Neural crest cell (in vitro differentiated cells): ENCODE measurements at places on chromosomes 1 and 21. TPM values are rescaled to one million over a fixed set of nuclear protein-coding genes. Genes with fewer than 3 reads are reported as not detected.

Gene CYP4Z1
- not detected in 2 replicates for total RNA-seq

Gene MYCBP
- total RNA-seq, result 15.0 and 20.7 TPM in 2 replicates

Gene CASQ1
- 0.16 and 0.26 TPM in 2 replicates for total RNA-seq

Gene LY9
- total RNA-seq, result not detected in 2 replicates

Gene NBPF11
- 17.2 and 18.5 TPM in 2 replicates for total RNA-seq

Gene ANGPTL3
- total RNA-seq, result not detected in 2 replicates

Gene NR1I3
- total RNA-seq, result not detected in 2 replicates

Gene RGS1
- not detected in 2 replicates for total RNA-seq

Gene ESPN
- total RNA-seq, result 1.7 and 4.3 TPM in 2 replicates

DNA sequence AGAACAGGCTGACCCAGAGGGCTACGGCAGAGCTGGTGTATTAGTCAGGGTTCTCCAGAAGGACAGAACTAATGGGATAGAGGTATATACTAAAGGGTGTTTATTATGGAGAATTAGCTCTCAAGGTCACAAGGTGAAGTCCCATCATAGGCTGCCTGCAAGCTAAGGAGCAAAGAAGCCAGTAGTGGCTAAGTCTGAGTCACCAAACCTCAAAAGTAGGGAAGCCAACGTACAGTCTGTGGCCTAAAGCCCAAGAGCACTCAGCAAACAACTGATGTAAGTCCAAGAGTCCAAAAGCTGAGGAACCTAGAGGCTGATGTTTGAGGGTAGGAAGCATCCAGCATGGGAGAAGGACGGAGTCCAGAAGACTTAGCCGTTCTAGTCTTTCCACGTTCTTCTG, 179.2 kb downstream of the BACH1 start:
- no peak for DNase-seq

- DNase-seq, result no peak
Observed at GRCh38 chr1:224507771-224508523, 73.3 kb upstream of the WDR26 start.

DNA sequence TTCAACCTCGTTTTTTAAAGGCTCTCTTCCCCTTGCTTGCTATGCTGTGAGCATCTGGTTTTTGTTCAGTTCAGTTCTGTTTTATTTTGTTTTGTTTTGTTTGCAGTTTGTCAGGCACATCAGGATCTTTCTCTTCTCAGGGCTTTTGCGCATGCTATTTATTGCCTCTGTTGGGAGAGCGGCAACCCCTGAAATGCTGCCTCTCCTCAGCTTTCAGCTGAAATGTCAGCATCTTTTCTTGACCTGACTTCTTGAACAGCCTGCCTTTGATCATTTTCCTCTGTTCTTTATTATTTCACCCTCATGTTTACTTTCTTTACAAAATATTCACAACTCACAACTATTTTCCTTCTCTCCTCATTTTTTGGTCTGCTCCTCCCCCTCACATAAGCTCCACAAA, 50.4 kb upstream of the RC3H1 start:
- no peak for DNase-seq

GRCh38 chr1:33222381-33222780, 33.9 kb upstream of the ZNF362 start:
- DNase-seq, result no peak

- no peak for DNase-seq
Observed at GRCh38 chr21:46111193-46111571, 13.3 kb downstream of the COL6A2 start.

DNA sequence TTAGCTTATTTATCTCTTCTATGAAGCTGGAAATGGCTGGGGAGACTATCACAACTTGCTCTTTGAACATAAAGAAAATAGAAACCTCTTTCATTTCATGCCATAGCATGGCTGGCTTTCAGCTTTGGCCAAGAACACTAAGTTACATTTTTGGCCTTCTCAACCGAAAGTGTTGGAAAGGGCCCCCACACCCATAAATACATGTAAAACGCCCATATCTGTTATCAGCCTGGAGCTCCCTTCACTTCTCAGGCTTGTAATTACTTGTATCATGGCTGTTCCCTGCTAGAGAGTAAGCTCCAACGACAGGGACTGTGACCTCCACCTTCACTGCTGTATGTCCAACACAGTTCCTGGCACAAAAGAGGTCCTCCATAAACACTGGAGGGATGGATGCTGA, 12.7 kb upstream of the EIF4G3 start:
- no peak for DNase-seq

- DNase-seq, result no peak
Observed at GRCh38 chr1:57164584-57164983, 198.8 kb upstream of the C8B start.

DNA sequence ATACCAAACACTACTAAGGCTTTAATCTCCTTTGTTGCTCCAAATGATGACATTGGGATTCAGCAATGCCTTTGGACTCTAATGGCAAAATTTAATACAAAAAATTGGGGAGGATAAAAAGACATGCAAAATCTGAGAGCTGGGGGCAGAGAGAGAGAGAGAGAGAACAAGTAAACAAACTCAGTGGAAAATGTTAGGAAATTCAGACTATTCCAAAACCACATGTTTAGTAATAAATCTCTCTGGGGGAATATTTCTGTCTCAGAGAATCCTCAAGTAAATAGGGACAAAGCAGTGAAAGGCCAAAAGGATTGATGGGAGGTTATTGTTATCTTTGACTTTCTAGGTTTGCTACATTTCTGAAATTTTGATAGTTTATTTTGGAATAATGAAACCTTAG, 65.7 kb downstream of the PLA2G4A start:
- no peak for DNase-seq

GRCh38 chr1:204569478-204569877, 53.3 kb downstream of the MDM4 start:
- DNase-seq, result no peak

DNA sequence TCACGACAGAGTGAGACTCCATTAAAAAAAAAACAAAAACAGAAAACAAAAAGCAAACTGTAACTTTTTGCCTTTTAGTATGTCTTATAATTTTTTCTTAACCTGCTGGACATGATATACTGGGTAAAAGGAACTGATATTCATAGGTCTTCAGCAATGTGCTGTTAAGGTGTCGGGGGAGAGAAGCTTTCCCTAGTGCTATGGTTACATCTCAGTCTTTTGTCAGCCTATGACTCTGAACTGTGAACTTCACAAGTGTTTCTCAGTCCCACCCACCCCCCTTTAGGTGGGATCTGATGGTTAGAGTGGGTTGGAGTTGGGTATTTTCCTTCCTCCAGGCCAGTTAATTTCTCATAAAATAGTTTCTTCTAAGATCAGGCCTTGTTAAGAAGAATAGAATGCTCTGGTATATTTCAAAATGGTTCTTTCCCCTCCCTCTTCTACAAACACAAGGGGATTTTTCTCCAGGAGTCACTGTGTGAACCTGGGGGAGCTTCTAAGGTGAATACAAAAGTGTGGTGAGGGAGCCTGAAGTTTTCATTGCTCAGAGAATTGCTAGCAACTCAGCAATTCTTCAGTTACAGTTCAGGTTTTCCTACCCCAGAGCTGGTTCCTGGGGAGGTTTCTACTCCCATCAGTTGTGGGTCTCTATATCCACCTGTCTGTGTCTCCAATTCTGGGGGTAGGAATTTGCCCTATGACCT, 16.1 kb upstream of the EDARADD start:
- no peak for DNase-seq

DNA sequence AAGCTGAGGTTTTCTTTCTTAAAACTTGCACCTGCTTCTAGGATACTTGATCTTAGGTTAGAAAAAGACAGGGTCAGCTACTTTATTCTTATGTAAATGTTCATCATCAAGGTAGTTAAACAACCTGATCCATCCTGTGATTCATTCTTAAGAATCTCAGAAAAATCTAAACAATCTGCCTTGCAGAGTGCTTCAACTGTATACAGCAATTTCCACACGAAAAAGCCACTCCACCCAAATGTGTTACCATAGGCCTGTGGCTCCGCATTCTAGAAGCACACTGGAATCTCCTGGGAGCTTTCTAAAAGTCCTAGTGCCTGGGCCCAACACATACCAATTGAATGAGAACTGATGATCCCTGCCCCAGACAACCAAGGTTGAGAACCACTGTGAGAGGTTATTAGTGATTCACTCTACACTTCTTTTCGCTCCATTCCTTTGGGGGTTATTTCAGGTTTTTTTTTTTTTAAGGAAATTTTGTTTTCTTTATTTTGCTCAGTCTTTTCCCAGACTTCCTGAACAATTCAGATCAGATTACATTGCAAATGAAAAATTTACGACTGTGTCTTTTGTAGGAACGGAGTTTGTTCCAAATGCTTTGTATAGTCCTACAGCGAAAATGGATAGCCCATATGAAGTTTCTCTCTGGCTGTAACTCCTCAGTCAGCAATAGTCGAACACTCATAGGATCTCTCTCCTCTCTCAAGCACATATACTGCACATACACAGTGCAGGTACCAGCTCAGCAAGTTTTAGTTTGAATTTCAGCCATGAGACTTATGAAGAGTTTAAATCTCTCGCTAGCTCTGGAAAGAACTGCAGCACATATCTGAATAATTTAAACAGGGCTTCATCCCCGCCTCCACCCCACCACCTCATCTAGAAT, 16.1 kb downstream of the SMYD2 start:
- no peak for DNase-seq

- DNase-seq, result no peak
Observed at GRCh38 chr1:53729456-53730223, 9.3 kb downstream of the GLIS1 start.

DNA sequence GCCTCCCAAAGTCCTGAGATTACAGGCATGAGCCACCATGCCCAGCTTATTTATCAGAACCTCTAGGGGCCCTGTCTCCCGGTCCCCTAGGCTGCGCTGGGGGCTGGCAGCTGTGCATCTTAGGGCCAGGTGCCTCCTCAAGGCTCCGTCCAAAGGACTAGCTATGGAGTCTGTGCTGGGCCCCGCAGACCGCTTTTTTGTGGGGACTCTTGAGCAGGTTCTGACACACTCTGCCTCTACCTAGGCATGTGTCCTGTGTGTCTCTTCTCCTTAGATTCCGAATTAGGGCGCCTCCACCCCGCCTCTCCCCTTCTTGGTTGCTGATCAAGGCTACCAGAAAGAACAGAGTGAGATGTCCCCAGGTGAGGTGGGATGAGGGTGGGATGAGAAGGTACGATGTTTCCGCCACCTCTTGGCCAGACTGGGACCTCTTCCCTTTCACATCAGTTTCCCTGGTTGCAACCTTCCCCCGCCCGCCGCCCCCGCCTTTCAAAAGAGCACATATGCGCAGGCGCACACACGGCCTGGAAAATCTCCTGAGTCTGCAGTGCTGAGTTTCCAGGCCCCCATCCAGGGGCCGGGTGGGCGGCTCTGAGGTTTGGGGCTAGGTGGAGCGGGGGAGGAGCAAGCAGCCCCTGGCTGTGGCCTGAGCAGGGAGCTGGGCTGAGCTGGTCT, 5.0 kb upstream of the PTPN7 start:
- DNase-seq, result no peak

GRCh38 chr1:89743788-89744187, 77.0 kb upstream of the LRRC8D start:
- DNase-seq, result no peak

DNA sequence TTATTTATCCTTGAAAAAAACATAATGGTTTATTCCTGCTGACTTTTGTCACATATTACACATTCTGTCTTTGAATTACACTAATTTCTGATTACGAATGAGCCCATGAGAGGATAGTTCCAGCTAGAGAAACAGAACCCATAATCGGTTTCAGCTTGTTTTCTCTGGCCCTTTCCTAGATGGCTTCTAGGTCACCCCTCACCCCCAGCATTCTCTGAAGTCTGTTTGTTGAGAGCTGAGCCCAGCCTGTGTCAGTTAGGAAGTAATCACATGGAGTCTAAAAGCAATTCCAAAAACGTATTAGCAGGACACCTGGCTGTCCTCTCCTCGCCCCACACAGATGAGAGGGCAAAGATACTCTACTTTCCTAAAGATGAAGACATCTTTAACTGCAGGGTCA, 48.9 kb downstream of the KIAA1614 start:
- no peak for DNase-seq

DNA sequence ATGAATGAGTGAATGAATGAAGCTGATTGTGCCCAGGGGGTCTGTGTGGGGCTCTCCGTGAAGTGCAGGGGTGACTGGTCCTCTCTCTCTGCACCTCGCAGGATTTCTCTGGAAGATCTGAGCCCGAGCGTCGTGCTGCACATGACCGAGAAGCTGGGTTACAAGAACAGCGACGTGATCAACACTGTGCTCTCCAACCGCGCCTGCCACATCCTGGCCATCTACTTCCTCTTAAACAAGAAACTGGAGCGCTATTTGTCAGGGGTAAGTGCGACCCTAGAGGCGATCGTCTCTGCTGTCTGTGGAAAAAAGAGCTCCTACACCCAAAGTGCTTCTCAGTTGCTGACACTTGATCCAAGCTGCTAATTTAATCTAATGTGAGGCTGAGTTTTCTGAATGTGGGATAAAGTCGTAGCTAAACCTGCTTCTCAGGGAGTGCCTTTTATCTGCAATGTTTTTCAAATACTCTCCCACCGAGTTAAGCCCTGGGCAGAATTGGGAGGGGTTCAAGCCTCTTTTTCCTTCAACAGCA, 101.7 kb downstream of the HUNK start:
- no peak for DNase-seq

- DNase-seq, result no peak
Observed at GRCh38 chr1:55427606-55428005, 212.4 kb upstream of the USP24 start.

- no peak for DNase-seq
Observed at GRCh38 chr1:53963460-53963859, 17.3 kb downstream of the LRRC42 start.

- no peak for DNase-seq
Observed at GRCh38 chr1:175002910-175003517, 3.3 kb downstream of the CACYBP start.
